Trophoblast cell (in vitro differentiated cells and primary cell): ENCODE measurements at places on chromosomes 13 and 19.

- DNase-seq, result no peak
These were observed 38.7 kb downstream of the CYP2B6 start for GRCh38 chr19:41029524-41030432.

DNA sequence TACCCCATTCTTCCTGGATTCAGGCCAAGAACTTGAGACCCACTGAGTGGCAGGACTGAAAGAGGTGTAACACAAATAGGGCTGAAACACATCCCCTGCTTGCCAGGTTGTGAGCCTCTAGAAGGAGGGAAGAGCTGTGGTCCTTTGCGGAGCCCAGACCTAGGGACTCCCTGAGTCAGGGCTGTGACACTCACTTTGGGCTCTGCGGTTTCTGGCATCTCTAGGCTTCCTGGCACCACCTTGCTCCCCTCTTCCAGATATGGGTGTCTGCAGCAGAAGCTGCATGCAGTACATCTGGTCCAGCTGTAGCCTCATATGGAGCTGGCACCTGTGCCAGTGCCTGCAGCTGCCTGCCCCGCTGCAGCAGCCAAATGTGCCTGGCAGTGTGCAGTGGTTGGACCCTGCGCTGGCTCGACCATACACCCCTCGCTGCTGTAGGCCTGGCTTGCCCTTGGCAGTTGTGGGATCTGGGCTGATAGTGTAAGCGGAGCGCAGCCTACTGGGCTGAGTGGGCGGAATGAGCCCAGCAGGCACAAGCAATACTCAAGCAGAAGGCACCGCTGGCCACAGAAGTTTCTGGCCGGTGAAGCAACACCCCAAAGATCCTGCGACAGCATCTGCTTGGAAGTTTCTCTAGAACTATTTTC is 290.4 kb downstream of the SLITRK6 start:
- no peak for DNase-seq

DNA sequence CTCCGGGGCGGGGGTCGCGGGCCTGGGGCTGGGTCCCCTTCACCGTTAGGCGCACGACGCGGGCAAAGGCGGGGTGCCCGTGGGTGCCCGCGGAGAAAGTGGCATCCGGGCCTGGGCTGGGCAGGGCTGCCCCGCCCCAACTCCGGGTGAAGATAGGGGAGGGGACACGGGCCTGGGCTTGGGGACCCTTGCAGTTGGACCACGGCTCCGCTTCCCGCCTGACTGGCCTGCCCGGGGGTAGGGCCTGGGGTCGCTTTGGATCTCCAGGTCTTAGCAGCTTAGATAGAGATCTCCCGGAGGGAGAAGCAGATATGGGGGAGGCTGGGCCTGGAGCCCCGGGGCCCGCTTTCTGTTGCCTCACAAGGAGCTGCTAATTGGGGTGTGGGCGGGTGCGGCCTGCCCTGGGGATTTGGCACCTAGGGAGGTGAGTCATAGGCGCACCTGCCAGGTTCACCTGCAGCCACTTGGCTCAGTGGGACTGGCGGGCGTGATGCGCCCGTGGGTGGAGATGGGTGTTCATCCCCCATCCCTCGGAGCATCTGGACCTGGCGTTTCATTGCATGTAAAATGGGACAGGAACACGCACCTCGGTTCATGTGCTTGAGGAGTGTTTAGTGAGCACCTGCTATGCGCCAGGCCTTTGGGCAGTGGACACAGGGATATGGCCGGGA is 585 bp downstream of the MAP1S start:
- DNase-seq, result peak; percentile 32

DNA sequence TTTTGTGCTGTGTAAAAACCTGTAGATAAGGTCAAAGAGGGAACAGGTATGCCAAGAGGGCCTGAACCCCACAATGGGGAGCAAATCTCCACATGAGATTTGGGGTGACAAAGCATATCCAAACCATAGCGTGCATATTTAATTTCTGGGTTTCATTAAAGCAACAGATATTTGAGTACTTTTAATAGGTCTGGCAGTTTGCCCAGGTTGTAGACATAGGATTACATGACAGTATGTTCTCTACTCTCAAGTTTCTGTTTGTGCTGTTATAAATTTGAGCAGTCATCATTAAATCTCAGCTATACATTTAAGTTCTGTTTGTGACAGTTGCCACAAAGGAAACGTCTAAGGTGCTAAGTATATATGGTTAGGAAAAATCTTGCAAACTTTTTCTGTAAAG is 236.4 kb downstream of the ATP8A2 start:
- DNase-seq, result no peak

- peak; percentile 79 for DNase-seq
These were observed 9.0 kb downstream of the ABHD8 start for GRCh38 chr19:17294051-17294891.

- no peak for DNase-seq
These were observed 20.2 kb downstream of the CERS1 start for GRCh38 chr19:18875726-18876125.

DNA sequence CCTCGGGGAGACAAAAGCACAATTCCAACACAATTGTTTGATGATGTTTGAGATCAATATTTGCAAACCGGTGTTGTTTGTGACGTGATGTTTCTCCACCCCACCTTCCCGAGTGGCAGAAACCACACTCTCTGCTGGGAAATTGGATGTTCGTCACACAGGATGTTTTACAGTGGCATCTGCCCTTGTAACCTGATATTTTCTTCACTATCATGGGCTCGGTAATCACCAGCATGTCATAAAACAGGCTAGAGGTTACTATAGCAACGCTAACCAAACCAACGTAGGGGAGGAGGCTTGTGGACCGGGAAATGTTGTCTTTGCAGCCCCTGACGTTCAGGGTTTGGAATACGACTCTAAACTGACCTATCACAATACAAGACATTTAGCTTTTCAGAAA is 454.5 kb downstream of the IRS2 start:
- DNase-seq, result peak; percentile 20

GRCh38 chr19:49677901-49678674 is 1.0 kb downstream of the PRMT1 start:
- peak; percentile 92 for DNase-seq

DNA sequence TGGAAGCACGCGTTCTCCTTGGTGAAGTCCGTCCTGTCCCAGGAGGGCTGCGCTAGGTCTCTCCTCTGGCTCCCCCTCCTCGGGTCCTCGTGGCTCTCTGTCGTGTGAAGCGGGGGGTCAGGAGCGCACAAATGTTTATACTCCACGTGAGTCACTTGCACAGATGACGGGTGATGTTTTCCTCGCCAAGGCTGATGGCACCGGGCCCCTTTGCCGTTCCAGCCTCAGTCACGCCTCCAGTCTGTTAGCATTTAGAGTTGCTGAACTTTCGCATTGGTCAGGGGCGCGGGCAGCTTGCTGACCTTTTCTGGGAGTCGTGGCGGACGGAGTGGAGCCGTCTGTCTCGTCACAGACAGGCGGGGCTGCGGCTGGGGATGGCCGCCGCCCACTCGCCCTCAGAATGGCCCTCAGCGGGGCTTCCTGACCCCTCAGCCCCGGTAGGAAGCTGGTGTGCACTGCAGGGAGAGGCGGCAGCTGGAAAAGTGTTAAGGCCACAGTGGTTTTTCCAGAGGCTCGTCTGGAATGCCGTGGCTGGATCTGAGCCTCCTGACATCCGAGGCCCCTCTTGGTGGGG is 13.7 kb downstream of the KLHL26 start:
- DNase-seq, result no peak
